ENCODE measurements at places on chromosomes 6 and 20.
A peak's percentile ranks its signal among the peaks of the same experiment; 100 is the strongest.

DNA sequence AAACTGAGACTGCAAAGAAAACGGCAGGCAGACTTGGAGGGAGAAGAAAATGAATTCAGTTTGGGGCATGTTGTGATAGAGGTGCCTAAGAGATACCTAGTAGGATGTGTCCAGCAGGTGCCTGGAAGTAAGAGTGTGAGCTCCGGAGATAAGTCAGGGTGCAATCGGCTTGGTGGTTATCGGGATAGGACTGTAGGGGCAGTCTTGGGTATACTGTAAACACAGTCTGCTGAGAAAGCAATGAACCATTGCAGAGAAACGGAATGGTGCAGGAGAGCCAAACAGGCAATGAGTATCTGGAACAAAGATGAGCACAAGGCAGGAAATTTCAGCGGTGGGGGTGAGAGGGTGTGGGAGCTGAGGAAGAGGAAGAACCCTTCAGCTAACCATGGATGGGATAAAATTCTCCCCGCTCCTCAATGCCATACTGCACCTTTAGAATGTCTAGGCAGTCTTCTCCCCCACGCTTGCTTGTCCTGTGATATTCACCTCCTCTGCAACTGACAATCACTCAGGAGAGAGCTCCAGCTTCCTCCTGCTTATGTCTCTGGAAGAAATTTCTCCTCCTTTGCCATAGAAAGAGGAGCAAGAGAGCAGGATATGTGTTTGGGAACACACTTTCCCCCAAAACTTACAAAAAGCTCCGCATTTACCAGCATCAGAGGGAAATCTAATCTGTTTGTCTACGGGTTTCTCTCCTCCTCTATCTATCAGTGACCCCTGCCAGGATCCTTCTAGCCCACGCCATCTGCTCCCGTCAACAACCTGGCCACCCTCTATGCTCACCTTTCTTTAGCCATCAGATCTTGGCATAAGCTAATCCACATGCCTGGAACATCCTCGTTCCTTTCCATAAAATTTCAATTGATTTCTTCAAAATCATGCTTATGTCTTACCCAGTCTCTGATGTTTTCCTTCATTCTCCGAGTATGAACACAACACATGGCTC, 381.7 kb upstream of the JARID2 start:
- DNase-seq, result no peak

GRCh38 chr6:42225029-42225339, 7.3 kb upstream of the MRPS10 start:
- peak; percentile 6 for DNase-seq

- no peak for DNase-seq
These were observed 12.1 kb downstream of the PRPH2 start for GRCh38 chr6:42710316-42710715.

GRCh38 chr6:122772724-122773415, 6.6 kb upstream of the FABP7 start:
- DNase-seq, result no peak

DNA sequence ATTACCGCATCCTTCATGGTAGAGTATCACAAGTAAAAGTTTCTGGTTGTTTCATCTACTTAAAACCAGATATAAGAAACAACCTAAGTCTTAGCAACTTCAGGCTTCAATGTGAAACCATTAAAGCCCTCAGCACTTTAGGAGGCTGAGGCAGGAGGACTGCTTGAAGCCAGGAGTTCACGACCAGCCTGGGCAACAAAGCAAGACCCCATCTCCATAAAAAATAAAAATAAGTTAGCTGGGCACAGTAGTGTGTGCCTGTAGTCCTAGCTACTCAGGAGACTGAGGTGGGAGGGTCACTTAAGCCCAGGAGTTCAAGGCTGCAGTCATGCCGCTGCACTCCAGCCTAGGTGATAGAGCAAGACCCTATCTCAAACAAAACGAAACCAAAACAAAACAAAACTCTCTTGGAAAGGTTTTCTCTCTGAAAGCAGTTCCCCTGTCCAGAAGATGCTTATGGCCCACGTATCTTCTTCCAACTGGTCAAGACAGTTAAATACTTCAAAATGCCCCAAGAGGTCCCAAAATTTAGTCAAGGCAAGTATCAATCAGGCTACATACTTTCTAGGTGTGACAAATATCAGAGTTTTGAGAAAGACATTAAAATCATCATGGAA, 9.9 kb downstream of the TAF11 start:
- DNase-seq, result no peak

DNA sequence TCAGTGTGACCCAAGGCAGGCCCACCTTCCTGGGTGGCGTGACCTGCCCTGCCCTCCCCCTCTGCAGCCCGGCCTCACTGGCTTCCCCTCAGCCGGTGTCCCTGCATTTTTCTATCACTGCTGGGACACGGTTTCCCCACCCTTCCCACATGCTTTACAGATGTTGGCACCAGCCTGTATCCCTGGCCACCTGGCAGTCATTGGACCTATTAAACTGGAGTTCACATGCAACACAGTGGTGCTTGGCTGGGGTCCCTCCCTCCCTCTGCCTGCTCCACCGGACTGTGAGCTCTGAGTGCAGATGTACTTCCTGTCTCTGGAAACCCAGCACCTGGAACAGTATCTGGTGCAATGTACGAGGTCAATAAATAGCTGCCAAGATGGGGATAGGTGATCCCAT, 25.5 kb upstream of the STX16 start:
- no peak for DNase-seq

DNA sequence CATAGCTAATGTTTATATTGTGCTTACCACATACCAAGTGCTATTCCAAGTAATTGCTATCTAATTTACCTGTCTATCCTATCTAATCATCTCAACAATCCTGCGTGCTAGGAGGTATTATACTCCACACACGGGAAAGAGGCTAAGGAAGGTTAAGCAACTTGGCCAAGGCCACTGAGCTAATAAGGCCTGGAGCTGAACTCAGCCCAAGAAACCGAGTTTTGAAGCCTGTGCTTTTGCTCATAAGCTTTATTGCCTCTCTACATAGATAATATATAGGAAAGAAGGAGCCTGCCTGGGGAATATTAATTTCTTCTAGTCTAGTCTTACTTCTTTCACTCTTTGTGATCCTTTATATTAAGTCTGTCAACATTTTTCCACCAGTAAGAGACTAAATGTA, 67.8 kb upstream of the ADGRF4 start:
- DNase-seq, result no peak

GRCh38 chr20:8260837-8261251, 128.8 kb downstream of the PLCB1 start:
- peak; percentile 80 for DNase-seq

- DNase-seq, result no peak
These were observed 72.4 kb downstream of the ADGRG6 start for GRCh38 chr6:142374091-142374770.

GRCh38 chr6:36817176-36817817, 21.9 kb downstream of the CPNE5 start:
- DNase-seq, result no peak

GRCh38 chr6:75747152-75747992, 1.7 kb upstream of the MYO6 start:
- peak; percentile 43 for DNase-seq

DNA sequence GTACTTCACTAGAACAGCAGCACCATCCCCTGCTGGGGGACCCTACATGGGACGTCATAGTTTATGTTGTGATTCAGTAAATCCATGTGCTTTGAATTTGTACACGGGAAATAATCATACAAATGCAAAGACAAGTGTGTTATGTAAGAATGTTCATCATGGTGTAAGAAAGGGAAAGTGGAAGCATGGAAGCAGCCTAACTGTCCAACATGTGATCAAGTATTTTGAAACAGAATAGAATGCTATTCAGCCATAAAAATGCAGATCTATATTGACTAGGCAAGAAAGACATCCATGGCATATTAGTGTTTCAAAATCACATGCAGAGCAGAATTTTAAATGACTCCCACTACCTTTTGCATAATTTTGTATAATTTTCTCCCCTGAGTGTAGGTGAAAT, 117.6 kb downstream of the F13A1 start:
- DNase-seq, result peak; percentile 58

DNA sequence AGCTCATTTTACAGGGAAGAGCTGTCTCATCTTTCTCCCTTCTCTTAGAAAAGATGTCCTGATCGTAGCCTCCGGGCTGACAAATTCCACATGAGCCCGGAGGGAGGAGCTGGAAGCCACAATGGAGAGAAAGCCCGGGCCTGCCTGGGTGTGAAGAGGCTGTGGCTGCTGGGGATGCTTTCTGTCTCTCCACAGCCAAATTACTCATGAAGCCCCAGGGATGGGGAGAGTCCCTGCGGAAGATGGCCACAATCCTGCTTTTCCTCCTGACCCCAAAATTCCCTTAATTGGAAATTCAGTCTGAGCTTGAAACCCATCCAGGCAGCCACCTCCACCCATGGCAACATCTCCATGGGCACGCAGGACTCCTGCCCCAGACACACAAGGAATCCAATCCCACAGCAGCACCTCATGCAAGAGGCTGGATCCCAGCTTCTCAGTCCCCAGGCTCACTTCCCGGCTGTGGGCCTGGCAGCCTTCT, 32.4 kb downstream of the JPH2 start:
- DNase-seq, result no peak

- peak; percentile 81 for DNase-seq
These were observed 1.4 kb downstream of the FGD2 start for GRCh38 chr6:37006793-37007339.

DNA sequence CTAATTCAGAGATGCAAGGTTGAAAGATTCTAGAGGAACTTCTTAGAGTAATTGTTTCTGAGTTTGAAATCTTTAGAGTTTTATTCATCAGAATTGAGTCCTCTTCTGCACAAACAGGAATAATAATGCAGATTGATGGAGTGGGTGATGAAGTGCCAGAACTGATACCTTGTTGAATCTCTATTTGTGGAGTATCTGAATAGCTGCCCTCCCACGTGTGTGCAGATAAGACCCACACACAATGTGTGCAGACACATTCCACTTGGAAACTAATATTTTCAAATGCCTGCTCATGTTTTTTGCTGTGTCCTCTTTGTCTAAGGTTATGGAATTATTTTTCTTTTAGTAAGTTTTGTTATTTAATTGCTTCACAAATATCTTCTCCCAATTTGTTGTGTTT, 1167.8 kb upstream of the MAP3K7 start:
- no peak for DNase-seq

GRCh38 chr6:170135821-170136471, 154.9 kb downstream of the DLL1 start:
- DNase-seq, result no peak

GRCh38 chr20:43167615-43168014, 22.1 kb downstream of the PTPRT start:
- no peak for DNase-seq

GRCh38 chr6:153725456-153725855, 313.6 kb upstream of the OPRM1 start:
- no peak for DNase-seq

- DNase-seq, result no peak
These were observed 65.8 kb upstream of the JAG1 start for GRCh38 chr20:10739566-10739965.

DNA sequence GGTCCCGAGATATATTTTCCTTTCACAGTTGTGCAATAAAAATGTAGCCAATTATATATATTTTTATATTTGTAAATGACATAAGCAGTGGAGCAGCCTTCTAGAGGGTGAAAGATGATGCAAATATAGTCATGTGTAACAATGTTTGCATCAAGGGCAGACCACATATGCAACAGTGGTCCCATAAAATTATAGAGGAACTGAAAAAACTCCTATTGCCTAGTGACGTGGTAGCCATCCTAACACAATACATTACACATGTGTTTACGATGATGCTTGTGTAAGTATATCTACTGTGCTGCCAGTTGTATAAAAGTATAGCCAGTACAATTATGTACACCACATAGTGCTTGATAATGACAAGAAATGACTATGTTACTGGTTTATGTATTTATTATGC, 162.8 kb downstream of the ZFAND3 start:
- peak; percentile 88 for DNase-seq

DNA sequence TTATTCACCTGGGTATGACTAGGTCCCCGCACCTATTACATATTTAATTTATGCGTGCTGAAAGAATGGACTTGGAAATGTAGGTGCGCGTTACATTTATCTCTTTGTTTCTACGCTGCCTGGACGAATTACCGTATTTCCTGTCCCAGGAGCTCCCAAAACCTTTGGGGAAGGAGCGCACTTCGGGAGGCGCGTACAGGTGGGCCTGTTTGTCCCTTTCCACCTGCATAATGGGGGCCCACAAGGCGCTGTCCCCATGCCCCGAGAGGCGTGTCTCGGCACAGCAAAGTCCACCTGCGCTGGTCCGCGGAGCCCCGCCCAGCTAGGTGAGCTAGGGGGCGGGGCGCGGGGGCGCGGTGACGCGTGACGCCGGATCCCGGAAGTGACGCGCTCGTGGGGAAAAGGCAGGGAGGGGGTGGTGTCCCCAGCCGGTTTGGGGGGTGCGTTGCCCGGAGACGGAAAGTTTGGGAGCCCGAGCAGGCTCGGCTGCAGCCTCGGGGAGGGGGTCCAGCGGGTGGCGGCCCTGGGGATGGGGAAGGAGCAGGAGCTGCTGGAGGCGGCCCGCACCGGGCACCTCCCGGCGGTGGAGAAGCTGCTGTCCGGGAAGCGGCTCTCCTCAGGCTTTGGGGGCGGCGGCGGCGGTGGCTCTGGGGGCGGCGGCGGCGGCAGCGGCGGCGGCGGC, at the start of gene ANKS1A:
Gene ANKS1A, plus strand, starts transcription at position 382 of the 682 bp plus-strand sequence. Its CDS starts 148 bp downstream, at position 530.
- DNase-seq, result peak; percentile 58

DNA sequence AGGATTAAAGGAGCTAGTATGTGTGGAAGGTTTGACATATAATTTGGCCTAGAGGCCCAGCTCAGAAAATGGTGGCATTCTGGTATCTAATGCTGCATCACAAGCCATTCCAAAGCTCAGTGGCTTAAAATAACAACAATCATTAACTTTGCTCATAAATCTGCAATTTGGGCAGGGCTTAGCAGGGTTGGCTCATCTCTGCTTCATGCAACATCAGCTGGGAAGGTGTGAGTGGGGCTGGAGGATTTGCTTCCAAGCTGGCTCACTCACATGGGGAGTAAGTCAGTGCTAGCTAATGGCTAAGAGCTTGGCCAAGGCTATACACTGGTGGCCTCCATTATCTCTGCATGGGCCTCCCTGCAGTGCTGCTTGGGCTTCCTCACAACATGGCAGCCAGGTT, 48.0 kb upstream of the STK35 start:
- DNase-seq, result no peak

DNA sequence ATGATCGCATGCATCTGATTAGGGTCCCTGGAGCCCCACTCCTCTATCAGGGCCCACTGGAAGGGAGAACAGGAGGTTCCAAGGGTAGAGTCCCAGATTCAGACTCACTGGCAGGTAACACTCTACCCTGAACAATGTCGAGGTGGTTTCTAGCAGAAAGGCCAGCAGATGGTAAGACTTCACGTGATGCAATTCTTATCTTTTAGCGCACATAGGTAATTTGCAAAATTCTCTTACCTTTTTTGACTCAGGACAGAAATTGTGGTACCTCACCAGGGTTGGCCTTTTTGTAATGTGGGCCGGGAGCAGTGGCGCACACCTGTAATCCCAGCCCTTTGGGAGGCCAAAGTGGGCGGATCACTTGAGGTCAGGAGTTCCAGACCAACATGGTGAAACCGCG, 228.1 kb upstream of the JARID2 start:
- no peak for DNase-seq

DNA sequence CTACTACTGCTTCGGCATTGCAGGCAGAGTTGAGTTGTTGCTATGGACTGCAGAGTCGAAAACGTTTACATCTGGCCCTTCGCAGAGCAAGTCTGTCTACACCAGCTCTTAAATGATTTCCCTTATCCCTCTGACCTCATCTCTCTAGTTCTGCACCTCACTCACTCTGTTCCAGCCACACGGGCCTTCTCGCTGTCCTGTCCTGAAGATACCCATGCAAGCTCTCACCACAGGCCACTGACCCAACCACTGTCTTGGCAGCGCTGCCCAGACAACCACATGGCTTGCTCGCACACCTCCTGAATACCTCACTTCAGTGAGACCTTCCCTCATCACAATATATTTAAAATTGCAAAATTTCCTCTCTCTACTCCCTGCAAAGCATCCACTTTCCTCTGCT, 31.4 kb downstream of the B4GALT5 start:
- no peak for DNase-seq

- DNase-seq, result no peak
These were observed 63.2 kb upstream of the TIAM2 start for GRCh38 chr6:154931711-154932424.

Data from inflammatory macrophage treated with lipopolysaccharide for 4 hours (primary cell).